Pulmonary artery endothelial cell (primary cell): ENCODE measurements at places on chromosomes 16 and 17. TPM values are rescaled to one million over a fixed set of nuclear protein-coding genes. Genes with fewer than 3 reads are reported as not detected.

The SLFN13 gene
- 2.6 and 6.9 TPM in 2 replicates for total RNA-seq

GRCh38 chr17:37083456-37083855 is 134.7 kb downstream of the AATF start:
- no peak for DNase-seq

DNA sequence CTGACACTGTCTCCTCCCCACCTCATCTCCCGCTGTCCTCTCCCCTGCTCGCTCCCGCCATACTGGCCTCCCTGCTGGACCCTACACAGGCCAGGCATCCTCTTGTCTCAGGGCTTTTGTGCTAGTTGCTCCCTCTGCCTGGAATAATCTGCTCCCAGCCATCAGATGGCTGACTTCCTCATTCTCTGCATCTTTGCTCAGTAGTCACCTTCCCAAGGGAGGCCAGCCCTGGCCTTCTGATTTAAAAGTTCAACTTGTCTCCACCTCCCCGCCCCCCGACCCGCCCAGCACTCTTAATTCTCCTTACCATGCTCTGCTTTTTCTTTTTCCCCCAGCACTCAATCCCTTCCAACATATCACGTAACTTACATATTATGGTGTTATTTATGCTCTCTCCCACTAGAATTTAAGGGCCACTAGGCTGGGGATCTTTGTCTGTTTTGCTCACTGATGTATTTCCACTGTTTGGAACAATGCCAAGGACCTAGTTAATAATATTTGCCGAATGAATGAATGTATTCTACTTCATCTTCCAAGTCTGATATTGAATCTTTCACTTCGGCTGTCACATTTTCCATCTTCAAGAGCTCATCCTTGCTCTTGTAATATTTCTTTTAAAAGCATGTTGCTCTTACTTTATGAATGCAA is 178.3 kb downstream of the CDK5R1 start:
- no peak for DNase-seq

DNA sequence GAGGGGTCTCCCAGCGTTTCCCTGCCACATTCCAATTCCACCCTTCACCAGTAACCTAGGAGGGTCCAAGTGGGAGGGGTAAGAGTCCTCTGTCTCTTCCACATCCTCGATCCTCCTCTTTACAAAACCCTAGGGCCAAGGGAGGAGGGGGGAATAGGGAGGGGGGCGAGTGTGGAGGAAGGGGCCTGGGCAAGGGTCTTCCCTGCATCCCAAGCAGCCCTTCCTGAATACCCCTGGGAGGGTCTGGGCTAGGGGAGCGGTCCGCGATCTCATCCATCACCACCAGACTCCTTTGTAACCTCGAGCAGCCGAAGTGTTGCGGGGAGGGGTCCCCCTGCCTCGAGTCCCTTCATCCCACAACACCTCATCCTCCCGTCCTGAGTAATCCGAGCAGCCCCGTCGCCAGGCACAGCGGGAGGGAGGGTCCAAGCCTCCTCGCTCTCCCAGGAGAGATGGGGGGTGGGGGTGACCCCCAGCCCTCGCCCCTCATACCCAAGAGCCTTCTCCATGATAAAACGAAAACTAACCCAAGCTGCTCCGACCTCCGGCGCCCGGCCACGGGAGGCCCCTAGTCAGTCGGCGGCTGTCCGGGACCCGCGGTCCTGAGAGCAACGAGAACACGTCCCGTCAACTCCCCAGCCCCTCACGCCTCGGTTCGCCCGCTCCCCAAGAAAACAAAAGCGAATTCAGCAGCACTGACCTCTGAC is 502 bp downstream of the SMPD3 start:
- DNase-seq, result no peak

DNA sequence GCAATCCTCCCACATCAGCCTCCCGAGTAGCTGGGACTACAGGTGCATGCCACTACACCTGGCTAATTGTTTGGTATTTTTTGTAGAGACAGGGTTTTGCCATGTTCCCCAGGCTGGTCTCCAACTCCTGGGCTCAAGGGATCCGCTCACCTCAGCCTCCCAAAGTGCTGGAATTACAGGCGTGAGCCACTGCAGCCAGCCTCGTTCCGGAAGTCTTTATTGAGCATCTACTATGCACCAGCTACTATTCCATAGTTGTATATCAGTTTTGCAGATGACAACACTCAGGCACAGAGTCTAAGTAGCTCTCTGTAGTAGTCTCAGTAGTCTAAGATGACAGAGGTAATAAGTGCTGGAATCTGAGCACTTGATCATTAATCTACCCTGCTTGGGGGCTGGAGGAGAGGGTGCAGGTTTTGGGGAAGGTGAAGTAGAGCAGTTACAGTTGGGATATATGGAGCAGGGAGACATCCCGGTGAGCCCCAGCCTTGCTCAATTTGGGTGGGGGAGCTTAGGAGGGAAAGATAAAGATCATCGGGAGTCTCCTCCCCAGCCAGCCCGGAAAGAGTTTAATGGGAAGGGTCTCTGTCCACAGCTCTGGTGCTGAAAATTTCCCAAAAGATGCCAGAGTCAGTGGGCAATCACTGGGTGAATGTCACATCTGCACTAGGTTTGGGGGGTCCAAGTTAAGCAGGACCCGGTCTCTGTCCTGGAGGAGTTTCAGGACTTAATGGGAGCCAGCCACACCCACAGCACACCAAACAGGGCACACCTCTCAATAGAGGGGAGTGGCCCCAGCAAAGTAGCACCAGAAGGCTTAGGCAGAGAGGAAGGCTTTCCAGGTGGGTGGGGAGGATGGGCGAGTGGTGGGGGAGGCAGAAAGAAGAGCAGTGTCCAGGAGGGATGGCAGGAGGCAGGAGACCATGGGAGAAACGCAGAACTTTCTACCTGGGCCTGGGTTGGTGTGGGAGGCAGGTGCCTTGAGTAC is 1.7 kb downstream of the OTOP3 start:
- no peak for DNase-seq

DNA sequence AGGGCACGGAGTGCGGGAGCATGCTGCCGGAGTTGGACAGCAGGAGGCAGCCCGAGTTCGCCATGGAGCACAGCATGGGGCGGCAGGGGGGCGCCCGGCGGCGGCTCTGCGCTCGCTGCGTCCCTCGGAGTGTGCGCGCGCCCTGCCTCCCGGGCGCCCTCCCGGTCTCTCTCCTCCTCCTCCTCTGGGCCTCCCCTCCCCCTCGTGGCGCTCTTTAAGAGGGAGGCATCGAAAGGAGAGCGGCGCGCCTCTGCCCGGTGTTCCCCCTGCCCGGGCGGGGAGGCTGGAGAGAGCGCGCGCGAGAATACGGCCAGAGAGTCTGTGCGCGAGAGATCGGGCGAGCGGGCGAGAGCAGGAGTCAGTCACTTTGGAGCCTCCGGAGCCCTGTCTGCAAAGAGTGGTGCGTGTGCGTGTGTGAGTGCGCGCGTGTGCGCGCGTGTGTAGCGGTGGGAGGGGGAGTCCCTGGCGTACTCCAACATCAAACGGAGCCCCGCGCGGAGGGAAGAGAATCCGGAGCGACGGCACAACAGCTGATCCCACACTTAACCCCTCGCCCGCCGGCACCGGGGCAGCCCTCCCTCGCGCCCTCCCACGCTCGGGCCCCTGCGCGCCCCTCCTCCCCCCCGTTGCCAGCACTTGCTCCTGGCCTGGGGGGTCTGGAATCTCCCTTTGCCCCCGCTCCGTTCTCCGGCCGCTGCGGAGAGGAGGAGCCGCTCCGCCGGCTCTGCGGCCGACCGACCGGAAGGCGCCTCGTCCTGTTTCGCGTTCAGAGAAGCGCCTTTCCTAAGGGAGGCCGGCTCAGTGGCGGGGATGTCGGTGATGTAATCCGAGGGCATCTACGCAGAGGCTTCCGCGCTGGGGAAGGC is 108.9 kb downstream of the ENGASE start:
- DNase-seq, result no peak

DNA sequence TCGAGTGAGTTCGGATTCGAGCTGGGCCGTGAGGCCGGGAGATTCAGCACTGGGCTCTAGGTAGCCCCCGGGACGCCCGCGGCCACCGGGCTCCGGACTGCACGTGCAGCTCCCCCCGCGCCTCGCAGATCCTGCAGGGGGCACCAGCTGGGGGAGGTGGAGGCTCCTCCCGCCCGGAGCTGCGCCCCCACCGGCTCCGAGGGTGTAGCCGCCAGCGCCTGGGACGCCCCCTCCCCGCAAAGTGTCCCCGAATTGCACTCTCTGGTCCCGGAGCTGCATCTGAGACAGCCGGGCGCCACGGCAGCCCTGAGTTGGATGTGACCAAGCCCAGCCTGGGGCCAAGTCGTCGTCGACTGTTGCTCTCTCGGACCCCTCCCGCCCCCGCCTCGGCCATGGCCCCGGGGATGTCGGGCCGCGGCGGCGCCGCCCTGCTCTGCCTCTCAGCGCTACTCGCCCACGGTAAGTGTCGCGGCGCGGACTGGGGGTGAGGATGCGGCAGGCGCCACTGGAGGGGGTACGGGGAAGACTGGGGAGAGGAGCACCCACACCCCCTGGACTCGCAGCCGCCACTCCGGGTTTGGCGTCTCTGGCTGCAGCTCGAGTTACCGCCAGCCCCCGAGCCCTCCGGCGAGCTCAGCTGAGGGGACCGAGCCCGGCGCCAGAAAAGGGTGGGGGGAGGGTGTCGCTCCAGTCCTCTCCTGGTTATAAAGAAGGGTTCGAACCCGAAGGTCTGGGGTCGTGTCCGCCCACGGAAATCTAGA is 1.5 kb downstream of the TMEM132E start:
- no peak for DNase-seq

GRCh38 chr16:2341456-2342447 is 1.2 kb upstream of the ABCA3 start:
- DNase-seq, result no peak
